ENCODE measurements at places on chromosomes 7 and 10.

- DNase-seq, result no peak
Observed at GRCh38 chr7:53191191-53191695, 155.8 kb downstream of the POM121L12 start.

- no peak for DNase-seq
Observed at GRCh38 chr7:74129887-74130286, 44.3 kb upstream of the EIF4H start.

- peak; percentile 79 for DNase-seq
Observed at GRCh38 chr10:60944058-60944909, at the start of gene RHOBTB1. Gene RHOBTB1, minus strand, starts transcription at chr10:60944185. Its CDS starts 32,643 bp downstream, at chr10:60911542.

GRCh38 chr10:19250546-19250945 lies 201.9 kb downstream of the MALRD1 start:
- no peak for DNase-seq

GRCh38 chr7:155702616-155703015 lies 58.2 kb downstream of the RBM33 start:
- DNase-seq, result no peak

- DNase-seq, result no peak
Observed at GRCh38 chr10:52221923-52222322, 92.2 kb upstream of the DKK1 start.

DNA sequence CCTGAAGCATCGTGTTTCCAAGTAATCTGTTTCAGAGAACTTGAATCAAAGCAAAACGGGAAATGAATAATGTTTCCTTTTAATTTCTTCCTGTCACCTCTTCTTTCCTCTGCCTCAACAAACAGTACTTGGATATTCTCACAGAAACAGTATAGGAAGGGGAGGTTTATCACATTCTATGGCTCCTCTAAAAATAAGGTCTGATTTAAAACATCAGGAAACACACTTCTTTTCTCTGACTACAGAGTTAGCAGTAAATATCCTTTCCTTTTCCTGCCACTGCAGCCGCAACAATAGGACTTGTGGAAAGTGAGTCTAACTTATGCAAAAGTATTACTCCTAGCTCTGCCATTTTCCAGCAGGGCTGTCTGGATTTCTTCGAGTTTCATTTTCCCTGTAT lies 62.3 kb downstream of the CH25H start:
- DNase-seq, result no peak

GRCh38 chr7:132866144-132866531 lies 215.8 kb downstream of the CHCHD3 start:
- DNase-seq, result no peak

DNA sequence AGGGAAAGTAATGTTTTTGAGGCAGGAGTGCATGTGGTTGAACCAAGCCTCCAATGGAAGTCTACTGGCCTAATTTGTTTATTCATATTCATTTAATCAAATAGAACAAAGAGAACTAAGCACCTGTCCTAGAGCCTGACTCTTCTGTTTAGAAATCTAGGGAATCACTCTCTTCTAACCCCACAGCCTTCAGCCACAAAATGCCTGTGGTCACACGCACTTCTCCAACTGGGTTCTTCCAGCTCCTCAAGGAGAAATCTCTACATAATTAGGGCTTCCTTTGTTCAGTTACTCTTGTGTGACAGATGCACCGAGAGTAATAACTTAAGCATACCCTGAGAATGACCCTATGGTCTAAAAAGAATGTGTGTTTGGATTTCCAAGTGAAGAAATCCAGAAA lies 133.7 kb upstream of the NAMPT start:
- no peak for DNase-seq

DNA sequence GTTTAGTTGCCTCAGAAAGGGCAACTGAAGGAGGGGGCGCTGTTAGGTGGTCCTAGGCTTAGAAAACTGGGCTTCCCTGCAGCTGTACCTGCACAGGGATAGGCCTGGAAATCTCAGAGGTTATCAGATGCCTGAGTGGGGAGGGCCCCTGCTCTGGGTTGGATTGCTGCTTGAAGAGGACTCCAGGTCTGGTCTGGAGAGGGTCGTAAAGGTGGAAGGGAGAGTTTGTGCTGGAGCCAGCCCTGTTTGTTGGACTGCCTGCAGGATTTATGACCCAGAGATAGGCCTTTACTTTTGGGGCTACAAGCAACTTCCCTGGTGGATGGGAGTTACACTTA lies 765.9 kb downstream of the GRID1 start:
- DNase-seq, result no peak

DNA sequence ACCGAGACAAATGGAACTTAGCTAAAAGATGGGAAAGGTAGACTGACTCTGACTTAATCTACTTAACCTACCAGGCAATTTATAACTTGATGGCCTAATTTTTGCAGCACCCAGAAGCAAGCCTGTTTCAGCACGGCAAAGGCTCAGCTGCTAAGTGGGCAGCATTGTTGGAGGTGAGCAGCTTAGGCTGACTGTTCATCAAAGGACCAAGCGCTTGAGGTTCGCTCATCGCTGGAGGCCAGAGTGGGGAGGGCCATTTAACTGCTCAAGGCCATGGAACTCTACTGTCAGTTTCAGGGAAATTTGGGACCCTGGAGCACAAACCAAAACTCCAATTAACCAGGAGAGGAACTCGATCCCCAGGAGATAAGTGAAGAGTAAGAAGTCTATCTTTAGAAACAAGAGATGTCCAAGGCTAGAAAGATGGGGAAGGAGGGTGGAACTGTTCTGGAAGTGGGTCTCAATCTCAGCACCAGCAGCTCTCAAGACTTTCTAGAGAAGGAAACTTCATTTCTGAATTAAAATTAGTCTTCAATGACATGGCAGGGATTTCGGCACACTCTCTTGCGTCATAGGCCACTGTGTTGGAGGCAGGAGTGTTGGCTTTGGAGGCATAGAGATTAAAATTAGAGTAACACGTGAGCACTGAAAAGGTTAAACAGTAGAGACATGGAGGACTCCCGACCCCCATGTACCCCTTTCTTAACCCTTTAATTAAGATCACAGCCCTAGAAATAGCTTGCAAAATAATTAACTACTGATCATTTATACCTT lies 43.1 kb downstream of the EGFR start:
- DNase-seq, result no peak

GRCh38 chr7:112202816-112203215 lies 3.4 kb downstream of the DOCK4 start:
- no peak for DNase-seq

GRCh38 chr10:60604342-60604741 lies 173.9 kb upstream of the CDK1 start:
- no peak for DNase-seq

DNA sequence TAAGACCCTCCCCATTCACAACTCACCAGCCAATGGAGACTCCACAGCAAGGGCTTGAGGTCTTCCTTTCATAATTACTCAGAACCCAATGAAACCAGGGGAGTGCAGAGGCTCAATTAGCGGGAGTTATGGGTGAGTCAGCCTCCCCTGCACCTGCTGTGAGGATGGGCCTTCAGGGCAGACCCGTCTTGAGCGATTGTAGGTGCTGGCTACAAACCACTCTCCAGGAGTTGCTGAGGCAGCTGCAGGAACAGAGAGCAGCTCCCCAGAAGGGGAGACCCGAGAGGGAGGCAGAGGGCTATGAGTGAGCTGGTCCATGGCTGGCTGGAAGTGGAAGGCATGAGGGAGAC lies 58.5 kb upstream of the SORCS3 start:
- DNase-seq, result no peak

DNA sequence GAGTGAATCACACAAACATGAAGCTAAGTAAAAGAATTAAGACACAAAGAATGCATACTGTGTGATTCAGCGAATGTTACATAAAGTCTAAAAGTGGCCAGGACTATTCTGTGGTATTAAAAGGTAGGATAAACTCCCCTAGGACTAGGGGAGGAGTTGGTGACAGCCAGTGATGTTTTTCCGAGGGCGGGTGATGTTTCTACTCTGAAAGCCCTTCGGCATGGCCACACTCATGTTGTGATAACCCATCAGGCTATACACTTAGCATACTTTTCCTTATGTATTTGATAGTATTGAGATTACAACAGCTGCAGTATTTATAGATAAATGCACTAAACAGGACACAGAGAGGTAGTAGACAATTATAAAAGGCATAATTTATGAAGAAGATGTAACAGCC lies 15.8 kb upstream of the CYP2E1 start:
- no peak for DNase-seq

- DNase-seq, result no peak
Observed at GRCh38 chr7:2824678-2825461, 19.2 kb downstream of the GNA12 start.

DNA sequence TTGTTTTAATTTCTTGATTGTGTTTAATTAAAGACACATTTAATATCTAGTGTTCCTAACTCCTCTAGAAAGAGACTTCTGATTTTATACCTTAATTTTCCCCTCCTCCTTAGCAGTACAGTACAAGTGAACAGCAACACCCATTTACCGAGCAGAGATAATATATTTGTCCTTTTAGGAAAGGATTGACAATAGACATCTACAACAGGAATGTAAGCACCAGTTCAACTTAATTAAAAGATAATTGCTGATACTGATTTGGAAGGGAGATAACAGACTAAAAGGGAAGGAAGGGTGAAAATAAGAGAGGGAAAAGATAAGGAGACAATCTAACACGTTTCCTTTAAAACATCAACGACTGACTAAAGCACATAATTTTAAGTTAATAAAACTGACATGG lies 119.3 kb downstream of the SRPK2 start:
- peak; percentile 85 for DNase-seq

DNA sequence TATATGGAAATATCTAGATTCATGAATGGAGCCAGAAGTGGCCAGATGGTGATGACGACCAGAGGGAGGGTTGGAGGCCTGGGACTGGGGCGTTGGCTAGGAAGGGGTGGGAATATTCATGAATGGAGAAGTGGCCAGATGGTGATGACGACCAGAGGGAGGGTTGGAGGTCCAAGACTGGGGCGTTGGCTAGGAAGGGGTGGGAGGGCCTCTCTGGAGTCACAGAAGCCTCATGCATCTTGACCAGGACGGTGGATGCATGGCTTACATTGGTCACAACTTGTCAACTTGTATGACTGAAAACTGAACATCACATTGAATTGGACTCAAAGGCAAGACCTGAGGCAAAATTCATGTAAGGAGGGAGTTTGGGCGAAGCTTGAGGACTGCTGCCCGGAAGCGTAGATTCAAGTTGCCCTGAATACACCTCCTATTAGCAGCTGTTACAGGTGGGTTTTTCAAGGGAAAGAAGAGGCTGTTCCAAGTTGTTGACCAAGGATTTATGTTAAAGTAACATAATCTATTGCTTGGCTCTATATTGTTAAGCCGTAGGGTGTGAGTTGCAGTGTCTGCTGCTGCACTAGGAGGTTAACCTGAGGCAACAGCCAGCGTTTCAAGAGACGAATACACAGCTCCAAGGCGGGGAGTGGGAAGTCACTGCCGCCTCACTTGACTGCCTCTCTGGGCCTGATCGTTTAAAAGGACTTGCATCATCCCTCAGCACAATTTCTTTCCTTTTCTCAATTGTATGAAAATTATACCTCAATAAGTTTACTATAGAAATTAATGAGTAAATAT lies 55.1 kb upstream of the FAM20C start:
- DNase-seq, result no peak

GRCh38 chr10:110357252-110357780 lies 52.6 kb upstream of the SMNDC1 start:
- DNase-seq, result no peak

GRCh38 chr7:19665399-19666008 lies 43.3 kb downstream of the POLR1F start:
- DNase-seq, result no peak

- DNase-seq, result no peak
Observed at GRCh38 chr7:47366211-47366610, 215.7 kb downstream of the TNS3 start.

DNA sequence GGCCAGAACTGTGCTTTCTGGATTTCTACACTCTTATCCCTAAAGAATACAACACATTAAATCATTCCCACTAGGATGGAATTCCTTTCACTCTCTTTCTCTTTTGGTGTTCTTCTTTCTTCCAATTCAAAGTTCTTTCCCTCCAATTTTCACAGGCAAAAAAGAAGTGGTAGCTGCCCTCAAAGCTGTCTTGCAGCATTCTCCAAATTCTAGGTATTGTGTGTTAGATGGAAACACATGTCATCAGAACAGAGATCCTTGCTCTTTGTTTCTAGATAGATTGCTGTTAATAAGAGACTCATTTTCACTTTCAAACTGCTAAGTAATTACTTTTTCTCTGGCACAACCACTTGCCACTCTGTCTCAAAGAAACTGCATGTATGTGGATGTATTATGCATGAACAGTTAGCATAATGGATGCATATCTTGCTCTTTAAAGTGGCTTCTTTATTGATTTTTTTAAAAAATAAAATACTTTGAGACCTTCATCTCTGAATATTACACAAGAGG lies 31.0 kb downstream of the SHTN1 start:
- DNase-seq, result peak; percentile 56

GRCh38 chr7:84783141-84783778 lies 403.6 kb downstream of the SEMA3D start:
- DNase-seq, result no peak

GRCh38 chr7:123432601-123433000 lies 101.8 kb downstream of the IQUB start:
- no peak for DNase-seq

DNA sequence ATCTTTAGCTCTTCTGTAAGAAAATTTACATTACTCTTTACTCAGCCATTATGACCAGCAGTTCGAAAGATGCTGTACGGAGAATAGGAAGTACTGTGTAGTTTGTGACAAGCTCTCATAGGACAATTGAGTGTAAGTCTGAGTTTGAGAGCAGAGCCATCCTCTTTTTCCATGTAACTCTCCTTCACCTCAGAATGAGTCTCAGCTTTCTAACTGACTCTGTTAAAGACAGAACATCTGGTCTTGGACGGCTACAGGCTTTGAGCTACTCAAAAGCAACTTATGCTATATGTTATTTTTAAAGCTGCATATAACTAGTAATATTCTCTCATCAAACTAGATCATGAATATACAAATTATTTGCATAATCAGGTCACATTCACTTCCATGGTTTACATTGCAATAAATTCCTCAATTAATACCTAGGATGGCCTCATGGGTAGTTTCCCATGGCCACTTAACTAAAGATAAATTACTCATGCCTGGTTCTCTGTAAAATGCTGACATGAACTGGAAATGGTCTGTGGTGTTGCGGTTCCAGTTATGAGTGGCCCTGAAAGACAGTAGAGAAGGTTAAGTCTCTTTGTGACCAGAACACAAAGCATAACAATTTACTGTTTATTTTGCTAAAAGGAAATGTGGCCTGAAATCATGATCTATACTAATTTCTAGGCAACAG lies 358.7 kb downstream of the PHF14 start:
- DNase-seq, result no peak

DNA sequence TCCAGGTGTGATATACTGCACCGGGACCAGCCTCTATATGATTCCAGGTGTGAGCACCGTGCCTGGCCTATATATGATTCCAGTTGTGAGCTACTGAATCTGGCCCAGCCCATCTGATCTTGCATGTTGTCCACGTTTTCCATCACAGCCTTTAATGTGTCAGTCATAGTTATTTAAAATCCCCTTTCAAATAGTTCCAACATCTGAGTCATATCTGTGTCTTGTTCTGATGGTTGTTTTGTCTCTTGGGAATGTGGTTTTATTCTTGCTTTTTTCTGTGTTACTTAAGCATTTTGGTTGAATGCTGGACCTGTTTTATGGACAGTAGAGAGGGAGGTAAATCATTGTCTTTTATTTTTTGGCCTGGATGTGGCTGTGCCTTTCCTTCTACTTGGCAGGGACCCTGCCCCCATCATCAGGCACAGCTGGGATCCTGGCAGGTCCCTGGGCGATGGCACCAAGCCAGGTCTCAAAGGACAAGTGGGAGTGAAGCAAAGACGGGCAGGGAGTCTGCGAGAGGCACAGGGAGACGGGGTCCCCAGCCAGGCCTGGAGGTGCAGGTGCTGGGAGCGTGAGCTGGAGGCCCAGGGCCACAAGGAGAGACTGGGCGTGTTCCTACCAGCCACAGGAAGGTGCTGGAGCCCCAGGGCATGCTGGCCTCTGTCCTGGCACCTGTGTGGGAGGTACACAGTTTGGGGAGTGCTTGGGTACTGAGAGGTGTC lies 94.7 kb downstream of the DYNC2I1 start:
- no peak for DNase-seq
